ENCODE measurements at places on chromosomes 4 and X.

DNA sequence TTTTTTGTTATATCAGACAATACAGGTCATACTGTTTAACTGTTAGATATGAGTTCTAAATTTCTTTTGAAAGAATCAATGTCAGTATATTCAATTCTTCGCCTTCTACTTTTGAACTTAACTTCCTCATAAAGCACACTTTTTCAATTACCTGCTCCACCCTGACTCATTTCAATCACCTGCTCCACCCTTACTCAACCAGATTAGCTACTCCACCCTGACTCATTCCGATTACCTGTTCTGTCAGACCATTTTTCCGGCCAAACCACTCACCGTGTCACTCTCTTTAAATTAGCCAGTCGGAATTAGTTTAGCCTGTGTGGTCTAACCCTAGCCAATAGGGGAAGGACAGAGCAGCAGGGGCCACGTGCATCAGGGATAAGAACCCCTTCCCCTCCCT, 751.8 kb upstream of the POU3F4 start:
- no peak for DNase-seq

GRCh38 chr4:36267486-36268268, 13.7 kb upstream of the DTHD1 start:
- no peak for DNase-seq

- no peak for DNase-seq
Observed at GRCh38 chrX:52865343-52865998, 2.4 kb downstream of the XAGE3 start.

GRCh38 chr4:51870441-51871188, 27.7 kb downstream of the DCUN1D4 start:
- DNase-seq: no peak

GRCh38 chrX:102515975-102516941, at the start of gene TMSB15A:
TMSB15A (minus strand) TSS chrX:102516739.
- peak; percentile 90 for DNase-seq

DNA sequence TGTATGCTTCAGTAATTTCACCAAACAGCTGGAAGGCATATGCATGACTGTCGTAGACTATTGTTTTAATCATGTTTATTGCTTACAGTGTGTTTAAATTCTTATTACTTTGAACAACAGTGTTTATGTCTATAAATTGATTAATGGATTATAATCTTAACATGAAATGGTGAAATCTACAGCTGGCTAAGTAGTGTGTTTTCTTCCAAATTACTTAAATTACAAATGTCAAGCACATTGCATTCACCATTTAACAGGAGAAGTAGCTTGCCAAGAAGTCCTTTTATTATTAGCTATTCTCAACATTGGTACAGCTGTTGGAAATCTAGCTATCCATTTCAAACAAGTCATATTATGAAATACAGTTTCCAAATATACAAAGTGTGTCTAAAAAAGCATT, 849.3 kb upstream of the PCDH10 start:
- no peak for DNase-seq

GRCh38 chr4:187467224-187467623, 528.3 kb upstream of the ZFP42 start:
- no peak for DNase-seq

- DNase-seq: no peak
Observed at GRCh38 chr4:87531621-87532020, 2.4 kb upstream of the SPARCL1 start.

- DNase-seq: no peak
Observed at GRCh38 chr4:183130328-183131155, 31.5 kb downstream of the WWC2 start.

DNA sequence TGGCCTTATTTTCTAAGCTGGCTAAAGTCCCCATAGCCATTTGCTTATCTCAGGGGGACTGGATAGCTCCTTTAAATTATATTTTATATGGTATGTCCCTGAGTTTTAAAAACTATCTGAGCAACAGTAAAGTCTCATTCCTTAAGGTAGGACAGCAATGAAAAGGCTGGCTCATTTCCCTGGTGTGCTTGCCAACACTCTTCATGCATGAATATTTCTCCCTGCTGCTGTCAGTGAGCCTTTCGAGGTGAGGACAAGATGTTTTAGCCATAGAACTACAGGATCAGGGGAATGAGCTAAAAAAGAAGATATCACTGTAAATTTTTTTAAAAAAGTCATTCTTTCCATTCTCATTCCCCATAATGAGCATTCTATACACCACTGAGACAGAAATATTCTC, 427.3 kb upstream of the FAM241A start:
- DNase-seq: no peak

GRCh38 chrX:31092476-31092875, 20.6 kb upstream of the FTHL17 start:
- no peak for DNase-seq

DNA sequence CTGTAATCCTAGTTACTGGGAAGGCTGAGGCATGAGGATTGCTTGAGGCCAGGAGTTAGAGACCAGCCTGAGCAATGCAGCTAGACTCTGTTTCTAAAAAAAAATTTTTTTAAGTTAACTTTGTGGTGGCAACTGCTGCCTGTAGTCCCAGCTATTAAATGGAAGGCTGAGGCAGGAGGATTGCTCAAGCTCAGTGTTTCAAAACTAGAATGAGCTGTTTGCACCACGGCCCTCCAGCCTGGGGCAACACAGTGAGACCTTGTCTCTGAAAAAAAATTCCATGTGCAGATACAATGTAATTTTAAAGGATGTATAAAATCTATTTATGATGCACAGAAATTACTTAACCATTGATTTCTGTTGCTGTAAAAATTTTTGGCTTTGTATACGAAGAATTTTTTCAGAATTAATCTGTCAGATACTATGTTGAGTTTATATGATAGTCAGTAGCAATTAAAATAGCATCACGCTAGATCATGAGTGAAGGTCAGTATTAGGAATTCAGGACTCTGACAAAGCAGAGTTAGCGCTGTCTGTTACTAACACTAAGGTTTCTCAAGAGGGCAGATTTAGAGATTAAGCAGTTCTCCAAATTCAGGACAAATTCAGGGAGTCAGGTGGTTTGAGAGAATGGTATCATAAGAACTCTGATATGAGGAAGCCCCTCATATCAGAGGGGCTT, 8.3 kb upstream of the AGA start:
- no peak for DNase-seq

DNA sequence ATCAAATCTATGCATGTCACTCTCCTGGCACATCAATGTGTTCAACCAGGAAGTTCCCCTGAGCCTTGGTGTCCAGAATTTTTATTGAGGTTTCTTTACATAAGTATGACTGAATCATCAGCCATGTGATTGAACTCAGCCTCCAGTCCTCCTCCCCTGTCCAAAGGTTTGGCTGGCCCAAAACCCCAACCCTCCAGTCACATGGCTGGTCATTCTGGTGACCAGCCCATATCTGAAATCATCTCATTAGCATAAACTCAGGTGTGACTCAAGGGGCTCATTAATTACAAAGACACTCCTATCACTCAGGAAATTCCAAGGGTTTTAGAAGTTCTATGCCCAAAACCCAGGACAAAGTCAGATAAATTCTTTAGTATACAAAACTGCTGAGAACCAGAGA, 20.6 kb upstream of the SUPT20HL2 start:
- no peak for DNase-seq

DNA sequence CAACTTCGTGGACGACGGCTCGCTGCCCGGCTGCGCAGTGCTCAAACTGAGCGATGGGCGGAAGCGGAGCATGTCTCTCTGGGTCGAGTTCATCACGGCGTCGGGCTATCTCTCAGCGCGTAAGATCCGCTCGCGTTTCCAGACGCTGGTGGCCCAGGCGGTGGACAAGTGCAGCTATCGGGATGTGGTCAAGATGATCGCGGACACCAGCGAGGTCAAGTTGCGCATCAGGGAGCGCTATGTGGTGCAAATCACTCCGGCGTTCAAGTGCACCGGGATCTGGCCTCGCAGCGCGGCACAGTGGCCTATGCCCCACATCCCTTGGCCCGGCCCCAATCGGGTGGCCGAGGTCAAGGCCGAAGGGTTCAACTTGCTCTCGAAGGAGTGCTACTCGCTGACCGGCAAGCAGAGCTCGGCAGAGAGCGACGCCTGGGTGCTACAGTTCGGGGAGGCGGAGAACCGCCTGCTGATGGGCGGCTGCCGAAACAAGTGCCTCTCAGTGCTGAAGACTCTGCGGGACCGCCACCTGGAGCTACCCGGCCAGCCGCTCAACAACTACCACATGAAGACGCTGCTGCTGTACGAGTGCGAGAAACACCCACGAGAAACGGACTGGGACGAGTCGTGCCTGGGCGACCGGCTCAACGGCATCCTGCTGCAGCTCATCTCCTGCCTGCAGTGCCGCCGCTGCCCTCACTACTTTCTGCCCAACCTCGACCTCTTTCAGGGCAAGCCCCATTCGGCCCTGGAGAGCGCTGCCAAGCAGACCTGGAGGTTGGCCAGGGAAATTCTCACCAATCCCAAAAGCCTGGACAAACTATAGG, 1.5 kb downstream of the MAB21L2 start:
- no peak for DNase-seq

GRCh38 chr4:108372681-108373080, 203.9 kb upstream of the LEF1 start:
- no peak for DNase-seq

GRCh38 chr4:80140194-80140593, 57.1 kb upstream of the PRDM8 start:
- DNase-seq: no peak

DNA sequence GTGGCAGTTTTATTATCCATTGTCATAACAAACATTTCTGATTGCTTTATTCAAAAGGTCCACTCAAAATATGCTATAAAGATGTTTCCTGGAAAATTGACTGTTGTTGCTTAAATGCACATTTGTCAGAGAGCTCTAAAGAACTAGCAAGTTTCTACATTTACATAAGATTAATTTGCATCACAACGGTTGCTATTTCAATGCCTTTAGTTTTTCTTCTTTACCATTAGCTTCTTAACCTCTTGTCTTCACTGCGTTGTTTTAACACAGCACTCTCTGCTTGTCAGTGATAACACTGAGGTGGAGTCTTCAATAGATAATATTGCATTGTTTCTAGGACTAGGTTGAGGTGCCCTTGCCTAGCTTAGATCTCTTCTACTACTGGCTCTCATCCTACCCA, 76.7 kb upstream of the GALNT7 start:
- no peak for DNase-seq

- DNase-seq: no peak
Observed at GRCh38 chrX:50697691-50698090, 116.3 kb downstream of the SHROOM4 start.

- peak; percentile 83 for DNase-seq
Observed at GRCh38 chr4:2080429-2081300, 21.5 kb downstream of the NAT8L start.

GRCh38 chr4:8254076-8254475, 15.5 kb upstream of the HTRA3 start:
- DNase-seq: no peak

GRCh38 chr4:142660728-142661127, 185.4 kb downstream of the INPP4B start:
- DNase-seq: no peak

DNA sequence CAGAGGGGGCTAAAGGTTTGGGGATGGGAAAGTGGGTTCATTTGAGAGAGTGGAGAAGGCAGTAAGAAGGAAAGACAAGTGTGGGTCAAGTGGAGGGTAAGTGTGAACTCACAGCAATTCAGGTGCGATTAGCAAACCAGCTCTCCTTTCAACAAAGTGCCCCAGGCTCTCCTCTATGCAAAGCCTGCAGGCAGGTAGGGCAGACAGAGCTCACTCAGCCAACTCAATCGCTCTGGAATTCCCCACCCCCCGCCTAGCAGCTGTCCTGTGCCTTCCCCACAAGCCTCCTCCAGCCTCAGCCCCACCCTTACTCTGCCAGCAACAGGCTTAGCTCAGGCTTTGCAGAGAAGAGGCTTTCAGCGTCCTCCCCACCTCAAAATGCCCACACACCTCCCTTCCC, 14.8 kb upstream of the MAMLD1 start:
- DNase-seq: no peak

GRCh38 chrX:12269484-12269883, 131.2 kb downstream of the FRMPD4 start:
- no peak for DNase-seq

- DNase-seq: no peak
Observed at GRCh38 chrX:275476-275966, 5.7 kb upstream of the PLCXD1 start.

DNA sequence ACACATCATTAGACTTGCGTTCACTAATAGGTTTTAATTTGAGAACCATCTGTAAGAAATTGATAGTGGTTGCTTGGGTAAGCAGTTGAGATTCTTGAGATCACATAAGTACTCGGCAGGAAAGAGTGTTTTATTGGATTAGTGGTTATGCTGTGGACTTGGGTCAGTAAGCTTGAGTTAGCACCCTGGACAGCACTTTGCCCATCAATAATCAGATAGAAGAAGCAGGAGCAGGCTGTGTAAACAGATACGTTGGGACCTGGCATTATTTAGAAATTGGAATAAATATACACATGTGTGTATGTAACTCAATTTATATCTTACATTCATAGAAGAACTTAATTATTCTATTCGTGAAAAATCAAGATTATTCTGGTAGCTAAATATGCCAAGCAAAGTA, 357.5 kb upstream of the SMIM31 start:
- no peak for DNase-seq

DNA sequence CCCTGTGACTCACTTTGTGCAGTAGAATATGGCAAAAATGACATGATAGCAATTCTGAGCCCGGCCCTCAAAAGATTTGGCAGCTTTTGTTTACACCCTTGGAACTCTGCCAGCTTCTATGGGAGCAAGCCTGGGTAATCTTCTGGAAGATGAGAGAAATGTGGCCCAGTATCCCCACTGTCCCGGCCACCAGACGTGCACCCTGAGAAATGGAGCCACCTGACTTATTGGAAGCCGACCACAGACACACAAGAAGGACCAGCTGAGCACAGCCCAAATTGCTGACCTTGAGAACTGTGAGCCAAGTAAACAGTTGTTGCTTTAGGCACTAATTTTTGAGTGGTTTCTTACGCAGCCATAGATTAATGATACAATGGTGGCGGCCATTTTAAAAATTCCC, 197.0 kb downstream of the STIM2 start:
- DNase-seq: peak; percentile 7

GRCh38 chr4:7783541-7783940, 156.1 kb downstream of the AFAP1 start:
- no peak for DNase-seq

DNA sequence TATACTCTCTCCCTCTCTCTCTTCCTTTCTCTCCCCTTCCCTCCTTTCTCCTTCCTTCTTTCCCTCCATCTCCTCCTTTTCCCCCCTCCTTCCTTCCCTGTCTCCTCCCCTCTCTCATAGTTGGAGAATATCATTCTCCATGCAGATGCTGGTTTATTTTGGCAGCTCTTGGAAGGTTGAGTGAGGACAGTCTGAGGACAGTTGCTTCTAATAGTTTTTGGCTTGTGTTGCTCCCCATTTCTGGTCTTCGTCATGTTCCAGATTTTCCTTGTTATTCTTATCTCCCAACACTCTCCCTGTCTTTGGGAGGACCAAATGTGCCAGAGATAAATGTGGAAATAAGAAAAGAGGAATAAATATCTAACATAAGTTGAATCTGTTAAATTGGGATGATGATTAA, 263.0 kb downstream of the FRMPD4 start:
- no peak for DNase-seq

- no peak for DNase-seq
Observed at GRCh38 chr4:27360790-27361267, 500.2 kb downstream of the STIM2 start.

GRCh38 chr4:121049072-121049599, 23.2 kb downstream of the NDNF start:
- no peak for DNase-seq

Measured in lower leg skin (tissue), 4 donors.